ENCODE measurements at places on chromosomes 7 and 10.

DNA sequence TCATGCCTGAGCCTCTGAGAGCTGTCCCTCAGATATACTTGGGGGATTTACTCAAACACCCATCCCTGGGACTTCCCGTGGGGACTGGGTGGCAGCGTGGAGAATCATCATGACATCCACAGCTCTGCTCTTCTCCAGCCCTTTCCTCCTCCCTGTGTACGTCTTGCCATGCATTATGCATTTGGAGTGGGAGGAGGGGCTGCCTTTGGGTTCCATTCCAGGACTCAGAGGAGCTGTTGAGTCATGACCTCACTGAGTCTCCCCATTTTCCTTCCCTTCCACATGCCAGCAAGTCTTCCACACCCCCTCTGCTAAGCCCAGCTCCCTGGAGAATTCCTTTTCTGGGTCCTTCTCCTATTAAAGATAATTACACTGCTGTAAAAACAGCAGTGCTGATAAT lies 480.7 kb downstream of the SORCS3 start:
- no peak for DNase-seq

- no peak for DNase-seq
These were observed 76.4 kb upstream of the ZMIZ1 start for GRCh38 chr10:78992333-78992732.

DNA sequence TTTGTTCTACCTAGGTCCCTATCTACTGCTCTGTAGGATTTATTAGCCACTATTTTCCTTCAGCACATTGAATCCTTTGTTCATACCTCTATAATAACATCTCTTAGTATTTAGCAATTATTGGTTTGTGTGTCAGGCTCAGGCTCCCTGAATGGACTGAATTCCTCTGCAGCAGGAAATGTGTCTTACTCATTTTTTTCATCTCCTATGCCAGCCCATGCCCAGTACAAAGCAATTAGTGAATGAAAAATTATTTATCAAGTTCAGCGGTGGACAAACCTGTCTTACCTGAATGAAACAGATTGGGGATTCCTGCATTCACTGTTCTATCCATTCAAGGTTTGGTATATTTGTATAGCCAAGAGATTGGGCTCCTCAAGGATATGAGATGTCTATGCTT lies 53.7 kb downstream of the C1GALT1 start:
- no peak for DNase-seq

- DNase-seq: no peak
These were observed 451.5 kb upstream of the SEMA3D start for GRCh38 chr7:85638394-85638793.

- DNase-seq: no peak
These were observed 412.5 kb upstream of the SEMA3C start for GRCh38 chr7:81331061-81332018.

DNA sequence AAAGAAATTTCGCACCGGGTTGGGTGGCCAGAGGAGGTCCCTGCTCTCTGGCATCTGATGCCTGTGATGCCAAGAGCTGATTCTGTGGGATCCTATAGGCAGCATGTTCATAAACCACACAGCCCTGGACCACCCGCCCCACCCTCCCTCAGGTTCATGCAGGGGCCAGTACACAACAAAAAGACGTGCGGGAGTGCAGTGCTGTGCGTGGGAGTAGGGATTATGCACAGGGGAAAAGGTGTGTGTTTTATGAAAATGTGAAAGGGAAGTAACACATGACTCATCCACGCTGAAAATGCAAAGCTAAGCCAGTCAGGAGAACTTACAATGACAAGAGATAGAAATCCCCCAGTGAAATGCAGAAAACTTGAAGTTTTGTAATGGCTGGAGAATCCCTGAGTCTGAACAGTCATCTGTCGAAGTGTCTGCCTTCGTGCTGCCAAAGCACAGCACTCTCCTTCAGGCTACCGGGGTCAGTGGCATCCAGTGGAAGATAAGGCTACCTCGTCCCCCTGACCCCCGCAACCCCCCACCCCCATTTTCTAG lies 1.1 kb downstream of the KIAA1217 start:
- peak; percentile 35 for DNase-seq

DNA sequence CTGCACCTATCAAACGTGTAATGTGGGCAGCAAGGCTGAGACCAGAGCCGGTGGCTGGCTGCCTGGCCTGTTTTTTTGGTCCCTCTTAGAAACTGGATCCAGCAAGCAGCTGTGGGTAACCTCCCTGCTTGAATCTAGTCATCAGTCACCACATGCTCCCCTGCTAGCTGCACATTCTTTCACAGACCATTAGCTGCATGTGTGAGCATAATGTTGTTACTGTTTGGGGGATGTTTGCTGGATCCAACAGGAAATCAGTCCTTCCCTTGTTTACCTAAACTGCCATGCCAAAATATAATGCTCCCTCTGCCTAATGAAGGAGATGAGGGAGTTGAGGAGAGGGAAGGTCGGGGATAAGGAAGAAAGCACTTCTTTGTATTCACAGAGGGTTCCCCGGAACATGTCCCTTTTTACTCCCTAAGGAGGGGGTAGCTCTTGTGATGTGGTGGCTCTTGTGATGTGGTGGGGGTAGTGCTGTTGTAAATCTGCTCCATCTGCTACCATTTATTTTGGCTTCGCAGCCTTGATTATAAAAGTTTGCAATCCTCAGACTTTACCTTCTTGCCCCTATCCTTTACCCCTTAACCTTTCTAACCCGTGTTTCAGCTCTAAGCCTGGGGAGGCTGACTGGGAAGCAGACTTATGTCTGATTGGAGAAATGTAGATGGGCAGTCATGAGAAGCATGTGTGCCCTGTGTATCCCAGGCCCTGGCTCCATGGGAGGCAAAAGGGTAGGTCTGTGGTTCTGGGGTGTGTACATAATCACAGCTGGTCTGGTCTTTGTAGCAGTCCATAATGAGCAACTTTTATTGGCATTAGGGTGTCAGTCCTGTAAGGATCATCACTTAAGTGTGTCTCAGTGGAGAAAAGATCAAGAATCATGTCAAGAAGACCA lies 20.8 kb downstream of the LOXL4 start:
- DNase-seq: no peak

DNA sequence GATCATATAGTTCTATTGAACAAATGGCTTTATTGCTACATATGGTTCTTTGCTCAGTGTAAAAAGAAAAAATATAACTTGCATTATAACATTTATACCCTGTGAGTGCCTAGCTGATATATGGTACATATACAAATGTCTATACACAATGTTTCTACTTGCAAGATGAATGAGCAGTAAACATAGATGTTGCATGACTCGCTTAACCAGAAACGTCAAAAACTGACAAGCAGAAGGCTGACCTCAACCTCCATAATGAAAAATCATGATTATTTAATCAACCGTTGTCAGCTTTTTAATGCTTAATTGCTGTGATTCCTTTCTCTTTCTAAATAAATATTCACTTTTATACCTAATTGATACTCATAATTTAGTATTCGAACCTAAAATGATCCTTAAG lies 183.3 kb downstream of the PTN start:
- no peak for DNase-seq

DNA sequence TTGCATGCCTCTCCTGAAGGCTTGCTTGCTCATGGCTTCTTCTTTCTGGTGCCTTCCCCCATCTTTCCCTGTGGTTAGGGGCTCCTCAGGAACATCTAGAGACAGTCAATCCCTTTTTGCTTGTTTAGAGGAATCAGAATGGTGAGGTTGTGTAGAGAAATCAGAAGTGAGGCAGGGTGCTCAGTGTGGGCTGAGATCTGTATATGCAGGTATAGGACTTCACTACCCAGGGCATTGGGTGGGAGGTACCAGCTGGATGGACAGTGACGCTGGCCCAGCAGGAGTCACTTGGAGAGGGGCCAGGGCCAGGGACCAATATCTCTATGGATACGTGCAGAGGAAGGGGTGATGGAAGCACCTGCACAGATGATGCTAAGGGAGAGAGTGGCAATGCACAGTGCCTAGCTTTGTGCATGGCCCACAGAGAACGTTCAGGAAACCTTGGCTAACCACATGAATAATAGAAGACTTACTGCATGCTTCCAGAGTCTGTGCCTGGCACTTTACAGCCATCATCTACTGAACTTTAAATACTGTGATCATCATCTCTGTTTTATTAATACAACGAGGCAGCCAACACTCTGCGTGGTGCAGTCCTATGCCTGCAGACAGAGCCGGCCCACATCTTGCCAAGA lies 255.2 kb downstream of the ABCA13 start:
- DNase-seq: no peak

All from stimulated activated naive CD4-positive, alpha-beta T cell treated with Interleukin-2 at 50 U/mL for 16 hours (primary cell).